IMR-90 (cell line): ENCODE measurements at places on chromosomes 5 and 9. TPM values are rescaled to one million over a fixed set of nuclear protein-coding genes. Genes with fewer than 3 reads are reported as not detected.

DNA sequence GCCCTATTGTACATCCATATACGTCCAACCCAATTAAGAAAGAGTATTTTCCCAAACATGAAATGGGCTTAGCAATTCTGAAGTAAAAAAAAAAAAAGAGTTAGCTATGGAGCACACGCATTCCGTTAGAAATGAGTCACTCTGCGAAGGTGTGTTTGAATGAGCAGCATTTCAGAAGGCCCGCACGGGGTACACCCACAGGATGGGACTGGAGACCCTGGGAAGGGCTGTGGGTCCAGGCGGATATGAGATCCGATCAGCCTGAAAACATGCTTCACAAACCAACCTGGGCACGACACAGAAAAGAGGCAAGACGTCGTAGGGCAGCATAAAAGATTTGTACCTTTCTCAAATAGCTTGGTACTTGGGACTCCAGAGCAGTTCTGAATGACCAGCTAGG lies 173.9 kb upstream of the KLF9 start:
- peaks cover 26% of the 10 kb centered on the region for H3K4me1 ChIP-seq
- no peak for DNase-seq
- H3K27me3 ChIP-seq = no peaks in the 10 kb centered on the region
- peak overlapping the region; percentile 19 for H3K27ac ChIP-seq

DNA sequence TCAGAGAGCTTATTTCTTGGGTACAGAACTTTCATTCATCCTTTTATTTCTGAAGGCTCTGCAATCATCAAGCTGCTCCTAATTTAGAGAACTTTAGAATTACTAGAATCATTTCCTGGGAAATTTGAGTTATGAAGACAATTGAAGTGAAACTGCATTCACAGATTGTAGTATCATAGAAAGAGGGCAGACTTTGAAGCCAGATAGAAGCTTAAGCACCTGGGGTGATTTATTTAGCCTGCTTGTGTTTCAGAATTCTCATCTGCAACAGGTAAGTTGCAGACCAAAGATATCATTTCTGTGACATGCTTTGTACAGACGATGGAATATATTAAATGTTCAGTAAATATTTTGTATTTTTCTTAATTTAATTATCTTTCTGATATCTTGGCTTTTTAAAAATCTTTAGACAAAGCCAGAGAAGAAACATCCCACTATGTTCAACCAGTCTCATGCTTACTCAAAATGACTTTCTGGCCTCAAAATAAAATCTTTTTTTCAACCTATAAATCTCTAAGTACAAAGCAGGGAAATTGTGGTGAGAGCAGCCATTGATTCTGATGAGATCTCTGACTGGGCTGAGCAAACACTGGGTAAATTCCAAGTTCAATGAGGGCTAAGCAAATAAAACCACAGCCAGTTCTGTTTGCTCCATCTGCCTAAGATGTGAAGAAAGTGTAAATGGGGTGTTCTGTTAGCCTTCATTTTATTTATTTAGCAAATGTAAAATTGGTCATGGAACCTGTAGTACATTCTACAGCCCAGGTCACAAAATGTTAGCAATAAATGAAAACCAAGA lies 264.7 kb upstream of the CCNG1 start:
- no peak for DNase-seq
- no peaks in the 10 kb centered on the region for H3K36me3 ChIP-seq
- no peaks in the 10 kb centered on the region for H3K4me1 ChIP-seq
- no peak overlapping the region for H3K27ac ChIP-seq
- H3K27me3 ChIP-seq = no peaks in the 10 kb centered on the region
- H3K4me3 ChIP-seq = no peak overlapping the region

DNA sequence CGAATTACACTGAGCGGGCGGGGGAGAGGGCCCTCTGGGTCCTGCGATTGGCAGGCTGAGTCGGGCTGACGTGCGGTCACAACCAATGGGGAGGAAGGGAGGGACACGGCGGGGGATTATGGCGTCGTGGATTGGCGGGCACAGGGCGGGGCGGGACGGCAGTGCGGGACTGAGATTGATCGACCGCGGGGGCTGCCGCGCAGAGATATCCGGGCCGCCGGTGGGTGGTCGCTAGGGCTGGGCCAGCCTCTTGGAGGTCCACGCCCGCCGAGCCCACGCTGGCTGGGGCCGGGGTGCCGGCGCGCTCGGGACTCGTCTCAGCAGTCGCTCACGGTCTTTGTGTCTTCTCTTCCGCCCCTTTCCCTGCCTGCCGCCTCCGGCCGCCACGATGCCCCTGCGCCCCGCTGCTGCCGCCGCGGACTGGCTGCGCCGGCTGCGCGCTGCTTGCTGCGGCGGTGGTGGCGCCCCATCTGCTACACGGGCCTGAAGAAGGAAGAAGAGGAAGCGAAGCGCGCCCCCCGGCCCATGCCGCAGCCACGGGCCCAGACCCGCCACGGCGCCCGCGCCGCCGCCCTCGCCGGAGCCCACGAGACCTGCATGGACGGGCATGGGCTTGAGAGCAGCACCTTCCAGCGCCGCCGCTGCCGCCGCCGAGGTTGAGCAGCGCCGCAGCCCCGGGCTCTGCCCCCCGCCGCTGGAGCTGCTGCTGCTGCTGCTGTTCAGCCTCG lies at the start of gene RGMB:
Gene RGMB, plus strand, starts transcription at position 200 of the 728 bp plus-strand sequence. Its CDS starts 408 bp downstream, at position 608.
- peaks cover 2% of the 10 kb centered on the region; the same call in 1 of the 2 replicates for H3K4me1 ChIP-seq
- peaks cover 5% of the 10 kb centered on the region; the same call in 1 of the 2 replicates for H3K36me3 ChIP-seq
- H3K4me3 ChIP-seq = peak within 1 kb of the TSS; percentile 81
- DNase-seq = peak; percentile 99

DNA sequence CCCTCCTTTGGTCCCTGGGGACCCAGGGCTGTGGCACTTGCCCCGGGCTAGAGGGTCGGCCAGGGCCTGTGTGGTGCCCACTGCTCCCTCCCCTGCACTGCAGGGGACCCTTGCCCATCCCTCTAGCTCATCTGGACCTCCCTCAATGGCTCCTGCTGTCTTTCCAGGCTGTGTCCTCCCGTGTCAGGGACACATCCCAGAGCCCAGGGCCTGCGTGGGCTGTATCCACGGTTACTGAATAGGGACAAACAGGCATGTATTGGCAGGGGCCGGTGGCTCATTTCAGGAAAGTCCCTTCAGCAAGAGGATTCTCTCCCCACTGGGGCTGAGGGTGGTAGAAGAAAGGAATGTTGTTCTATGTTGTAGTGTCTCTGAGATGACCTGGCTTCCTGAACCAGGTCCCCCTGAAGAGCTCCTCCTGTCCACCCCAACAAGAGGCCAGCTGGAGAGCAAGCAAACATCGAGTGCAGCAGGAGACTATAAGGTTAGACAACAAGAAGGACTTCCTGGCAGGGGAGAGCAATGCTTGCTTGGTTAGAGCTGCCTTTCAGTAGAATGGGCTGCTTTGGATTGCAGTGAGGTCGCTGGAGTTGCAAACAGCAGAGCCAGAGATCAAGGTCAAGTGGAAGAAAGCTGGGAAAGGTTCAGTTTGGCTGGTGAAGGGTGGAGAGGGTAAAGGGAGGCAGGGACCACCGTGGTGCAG lies 1.0 kb upstream of the CRB2 start:
- H3K4me1 ChIP-seq = peaks cover 2% of the 10 kb centered on the region; the same call in 1 of the 2 replicates
- H3K4me3 ChIP-seq = no peak overlapping the region
- H3K27ac ChIP-seq = no peak overlapping the region
- DNase-seq = no peak

GRCh38 chr5:115507681-115508080 lies 36.9 kb downstream of the FEM1C start:
- peak; percentile 52 for DNase-seq
- H3K27ac ChIP-seq = no peak overlapping the region
- no peaks in the 10 kb centered on the region for H3K4me1 ChIP-seq
- no peaks in the 10 kb centered on the region for H3K36me3 ChIP-seq
- H3K4me3 ChIP-seq = no peak overlapping the region

The SPINK7 gene
- total RNA-seq = not detected in 2 replicates

The IFNA13 gene
- not detected in 2 replicates for total RNA-seq
